ENCODE measurements at places on chromosomes 16 and 17.
A peak's percentile ranks its signal among the peaks of the same experiment; 100 is the strongest.

DNA sequence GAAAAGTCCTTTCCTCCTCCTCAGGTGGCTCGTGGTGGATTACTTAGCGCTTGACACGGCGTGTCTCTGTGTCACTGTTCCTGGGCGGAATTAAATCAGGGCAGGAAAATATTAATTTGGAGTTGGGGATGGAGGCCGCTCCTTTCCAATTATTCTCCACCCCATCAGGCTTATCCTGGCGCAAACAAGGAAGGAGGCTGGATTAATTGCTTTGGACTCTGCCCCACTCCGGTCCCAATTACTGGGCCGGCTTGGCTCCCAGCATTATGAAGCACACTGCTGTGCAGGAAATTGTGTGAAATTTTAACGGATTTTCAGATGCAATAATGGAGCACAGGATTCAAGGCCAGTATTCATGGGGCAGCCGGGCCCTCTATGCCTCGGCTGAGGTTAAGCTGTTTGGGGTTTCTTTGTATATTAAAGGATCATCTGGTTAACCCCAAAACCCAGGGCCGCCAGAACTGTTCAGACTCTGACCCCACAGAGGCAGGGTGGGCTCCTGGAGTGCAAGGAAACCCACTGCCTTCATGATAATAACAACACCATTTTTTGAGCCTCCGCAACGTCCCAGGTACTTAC lies 87.8 kb downstream of the MRM1 start:
- DNase-seq, result no peak

DNA sequence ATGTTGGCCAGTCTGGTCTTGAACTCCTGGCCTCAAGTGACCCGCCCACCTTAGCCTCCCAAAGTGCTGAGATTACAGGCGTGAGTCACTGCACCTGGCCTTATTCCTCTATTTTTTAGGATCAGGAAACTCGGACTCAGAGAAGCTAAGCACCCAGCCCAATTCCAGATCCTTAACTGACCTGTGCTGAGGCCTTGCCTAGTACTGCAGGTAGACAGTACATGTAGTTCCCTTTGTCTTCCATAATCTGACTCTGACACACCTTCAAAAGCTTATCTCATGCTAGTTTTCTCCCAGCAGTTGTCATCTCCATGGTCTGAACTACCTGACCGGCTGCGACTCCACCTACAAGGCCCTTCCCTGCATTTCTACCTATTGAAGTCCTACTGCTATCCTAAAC lies 65.7 kb upstream of the AXIN2 start:
- no peak for DNase-seq

DNA sequence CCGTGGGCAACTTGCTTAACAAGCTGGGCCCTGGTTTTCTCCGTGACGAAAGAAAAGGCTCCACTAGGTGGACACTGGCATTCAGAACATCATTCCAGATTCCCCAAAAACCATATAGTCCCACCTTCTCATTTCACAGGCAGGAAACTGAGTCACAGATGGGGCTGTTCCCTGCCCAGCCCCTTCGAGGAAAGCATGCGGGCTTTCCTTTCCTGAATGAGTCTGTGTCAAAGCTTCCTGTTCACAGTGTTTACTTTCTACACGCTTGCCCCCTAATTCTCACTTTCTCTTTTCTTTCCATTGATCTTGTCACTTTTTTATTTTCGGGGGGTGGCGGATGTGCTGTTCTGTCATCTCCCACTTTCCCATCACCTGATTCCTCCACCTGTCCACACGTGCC lies 10.3 kb upstream of the LGALS9 start:
- no peak for DNase-seq

GRCh38 chr16:54977211-54977610 lies 46.5 kb downstream of the IRX5 start:
- DNase-seq, result no peak

GRCh38 chr17:44924107-44924544 lies 8.8 kb upstream of the GFAP start:
- peak; percentile 92 for DNase-seq

- DNase-seq, result no peak
Measured at GRCh38 chr17:70804161-70804560, 634.8 kb downstream of the KCNJ2 start.

DNA sequence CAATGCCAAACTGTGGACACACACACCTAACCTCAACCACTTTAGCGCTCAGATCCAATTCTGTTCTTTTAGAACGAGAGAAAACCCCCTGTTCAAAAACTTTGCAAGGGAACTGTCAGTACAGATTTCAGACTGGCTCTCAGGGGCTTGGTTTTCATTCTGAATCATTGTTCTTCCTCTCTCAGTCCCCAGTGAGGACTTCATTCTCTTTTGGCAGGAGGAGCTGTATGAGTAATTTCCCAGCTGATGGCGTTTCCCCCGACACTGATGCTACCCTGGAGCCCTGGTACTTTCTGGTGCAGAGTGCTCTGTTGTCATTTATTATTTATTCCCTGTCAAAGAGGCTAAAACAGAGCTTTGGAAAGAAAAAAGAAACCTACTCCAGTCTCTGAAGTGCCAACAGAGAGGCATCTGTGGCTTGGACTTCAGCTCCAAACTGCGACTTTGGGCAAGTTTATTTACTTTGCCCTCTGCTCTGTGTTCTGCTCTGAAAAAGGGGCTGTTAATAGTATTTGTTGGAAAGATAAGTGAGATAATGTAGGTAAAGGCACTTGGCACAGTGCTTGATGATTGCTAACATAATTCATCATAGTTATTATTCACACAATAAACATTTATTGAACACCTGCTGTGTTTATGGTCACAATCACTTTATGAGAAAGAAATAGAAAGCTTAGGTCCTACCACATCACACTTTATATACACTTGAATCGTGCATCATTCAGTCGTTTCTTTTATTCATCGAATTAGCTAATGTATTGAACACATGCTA lies 28.3 kb downstream of the ETV4 start:
- no peak for DNase-seq

- DNase-seq, result no peak
Measured at GRCh38 chr16:55379371-55379770, 55.4 kb downstream of the IRX6 start.

DNA sequence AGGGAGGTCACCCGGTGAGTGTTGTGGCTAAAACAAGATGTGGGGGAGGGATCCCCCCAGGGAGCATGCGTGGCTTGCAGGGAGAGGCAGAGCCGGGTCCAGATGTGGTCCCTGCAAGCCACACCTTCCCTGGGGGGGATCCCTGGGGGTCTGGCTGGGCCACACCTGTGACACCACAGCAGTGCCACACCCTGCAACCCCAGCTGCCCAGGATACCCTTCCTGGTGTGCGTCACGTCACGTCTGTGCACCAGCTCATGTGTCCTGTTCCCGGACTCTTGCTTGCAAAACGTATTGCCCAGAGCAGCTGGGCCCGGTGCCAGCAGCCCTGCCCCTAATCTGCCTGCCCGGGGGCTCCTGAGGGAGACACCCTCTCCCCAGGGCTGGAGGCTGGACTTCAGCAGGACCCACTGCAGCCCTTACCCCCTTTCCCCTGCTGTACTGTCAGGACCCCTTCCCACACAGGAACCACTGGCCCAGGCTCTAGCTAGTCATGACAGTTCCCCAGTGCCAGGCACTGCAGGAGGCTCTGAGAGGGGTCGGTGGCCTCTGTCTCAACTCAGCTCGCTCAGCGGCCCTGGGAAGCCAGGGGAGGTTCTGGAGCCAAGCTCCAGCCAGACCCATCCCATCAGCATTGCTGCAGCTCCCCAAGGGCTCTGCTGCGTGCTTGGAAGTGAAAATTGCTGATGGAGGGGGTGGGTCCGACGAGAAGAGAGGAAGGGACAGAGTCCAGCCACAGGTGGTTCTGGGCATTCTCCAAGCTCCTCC lies 25.8 kb upstream of the ACSF3 start:
- DNase-seq, result no peak

GRCh38 chr17:65156835-65157565 lies 19.8 kb downstream of the RGS9 start:
- no peak for DNase-seq

GRCh38 chr16:67942200-67942509 lies 1.8 kb downstream of the LCAT start:
- DNase-seq, result peak; percentile 58

DNA sequence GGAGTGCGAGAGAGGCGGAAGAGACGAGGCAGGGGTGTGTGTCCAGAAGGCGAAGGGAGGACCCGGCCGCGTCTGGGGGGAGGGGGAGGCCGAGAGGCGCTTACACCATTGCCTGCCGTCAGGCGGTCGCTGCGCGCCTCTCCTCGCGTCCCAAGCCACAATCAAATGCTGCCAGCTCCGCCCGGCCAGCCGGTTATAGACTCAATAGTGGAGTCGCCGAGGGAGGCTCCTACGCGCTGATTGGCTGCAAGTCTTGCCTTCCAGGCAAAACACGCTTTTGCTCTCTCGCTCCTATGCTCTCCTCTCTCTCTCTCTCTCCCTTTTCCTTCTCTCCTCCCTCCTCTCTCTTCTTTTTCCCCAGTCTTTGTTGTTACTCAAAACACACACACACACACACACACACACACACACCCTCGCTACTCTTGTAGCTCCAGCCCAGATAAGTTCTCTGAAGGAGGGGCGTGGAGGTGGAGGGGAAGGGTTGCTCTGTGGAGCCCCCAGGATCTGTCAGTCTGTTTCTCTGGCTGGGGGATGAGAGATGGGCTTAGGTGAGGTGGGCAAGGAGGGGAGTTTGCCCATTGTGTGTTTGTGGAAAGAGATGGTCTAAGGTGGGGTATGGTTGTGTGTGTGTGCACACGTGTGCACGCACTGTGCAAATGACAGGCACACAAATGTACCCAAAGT lies at the start of gene DLX3:
Gene DLX3, minus strand, starts transcription at position 170 of the 684 bp plus-strand sequence. CDS start 226 bp downstream, outside the sequence.
- DNase-seq, result peak; percentile 96

DNA sequence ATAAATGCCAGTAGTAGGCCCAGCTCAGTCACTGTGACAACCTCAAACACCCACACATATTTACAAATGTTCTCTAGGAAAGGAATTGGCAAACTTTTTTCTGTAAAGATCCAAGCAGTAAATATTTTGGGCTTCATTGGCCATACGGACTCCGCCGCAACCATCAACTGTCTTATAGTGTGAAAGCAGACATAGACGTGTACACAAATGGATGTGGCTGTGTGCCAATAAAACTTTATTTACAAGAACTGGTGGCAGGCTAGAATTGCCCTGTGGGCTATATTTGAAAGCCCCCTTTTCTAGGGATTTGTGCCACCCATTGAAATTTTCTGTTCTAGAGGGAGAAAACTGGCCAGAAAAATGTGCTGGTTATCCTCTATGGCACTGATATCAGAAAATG lies 683.8 kb upstream of the EEF2KMT start:
- DNase-seq, result no peak

DNA sequence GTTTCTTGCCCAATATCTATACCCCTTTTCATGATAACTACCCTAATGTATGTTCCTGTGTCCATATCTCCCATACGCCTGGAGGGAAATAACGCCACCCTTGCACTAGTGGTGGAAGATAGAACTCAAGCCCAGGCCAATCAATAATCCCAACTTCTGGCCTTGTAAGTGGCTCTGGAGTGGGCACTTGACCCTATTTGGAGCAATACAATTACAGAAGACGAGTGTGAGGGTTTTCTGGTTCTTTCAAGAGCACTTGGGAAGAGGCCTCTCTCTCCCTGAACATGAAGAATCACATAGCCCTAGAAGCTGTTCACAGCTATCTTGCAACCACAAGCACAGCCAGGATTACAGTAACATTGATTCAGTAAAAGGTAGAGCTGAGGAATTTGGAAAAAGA lies 217.9 kb downstream of the RAB11FIP4 start:
- no peak for DNase-seq

DNA sequence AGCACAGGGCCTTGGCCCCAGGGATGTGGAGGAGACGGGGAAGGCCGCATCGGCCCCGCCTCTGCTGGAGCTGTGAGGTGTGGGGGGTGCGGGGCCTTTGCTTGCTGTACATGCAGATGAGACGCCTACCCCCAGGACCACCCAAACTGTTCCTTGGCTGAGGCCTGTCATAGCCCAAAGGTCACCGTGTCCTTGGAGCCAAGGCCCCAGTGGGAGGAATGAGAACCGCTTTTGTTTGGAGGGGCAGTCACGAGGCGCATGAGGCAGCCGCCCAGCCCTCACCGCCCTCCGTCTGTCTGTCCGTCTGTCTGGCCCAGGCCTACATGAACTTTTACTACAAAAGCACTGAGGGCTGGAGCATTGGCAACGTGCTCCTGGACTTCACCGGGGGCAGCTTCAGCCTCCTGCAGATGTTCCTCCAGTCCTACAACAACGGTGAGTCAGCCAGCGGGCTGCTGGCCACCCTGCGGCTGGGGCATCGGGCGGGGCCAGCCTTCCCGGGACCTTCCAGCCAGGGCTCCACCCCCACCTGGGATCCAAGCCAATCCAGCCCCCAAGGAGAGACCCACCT lies 8.8 kb downstream of the TAX1BP3 start:
- no peak for DNase-seq

DNA sequence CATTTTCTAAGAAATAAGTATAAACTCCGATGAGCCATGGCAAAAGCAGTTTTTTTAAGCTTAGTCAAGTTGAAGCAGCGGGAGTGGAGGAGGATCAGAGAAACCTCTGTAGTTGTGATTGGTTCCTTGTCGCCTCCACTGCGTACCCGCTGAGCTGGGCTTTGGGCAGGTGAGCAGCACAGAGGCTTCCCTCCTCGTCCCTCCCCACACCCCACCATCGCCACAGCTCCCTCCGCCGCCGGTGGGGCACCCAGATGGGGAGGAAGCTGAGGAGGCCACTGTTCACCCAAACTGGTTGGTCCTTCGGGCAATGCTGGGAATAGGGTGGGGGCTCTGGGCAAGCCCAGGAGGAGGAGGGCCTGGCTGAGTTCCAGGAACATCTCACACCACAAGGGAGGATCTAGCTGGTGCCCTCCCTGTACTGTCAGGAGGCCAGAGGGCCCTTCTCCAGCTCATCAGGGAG lies 5.2 kb upstream of the MRPL38 start:
- DNase-seq, result no peak

DNA sequence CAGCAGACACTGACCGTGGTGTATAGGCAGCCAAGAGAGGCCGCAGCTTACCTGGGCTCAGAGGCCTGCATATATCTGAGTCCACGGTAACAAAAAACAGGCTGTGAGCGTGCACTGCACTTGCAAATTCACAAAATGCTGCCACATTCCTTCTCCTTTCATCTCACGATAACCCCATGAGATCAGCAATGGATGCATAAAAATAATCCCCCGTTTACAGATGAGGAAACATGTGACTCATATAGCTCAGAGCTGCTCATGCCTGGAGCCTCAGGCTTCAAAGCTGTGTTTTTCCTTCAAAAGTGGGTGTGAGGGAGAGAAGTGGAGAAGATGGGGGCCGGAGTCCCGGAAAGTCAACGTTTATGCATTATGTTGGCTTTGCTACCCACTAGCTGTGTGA lies 118.3 kb upstream of the FOXF1 start:
- no peak for DNase-seq

DNA sequence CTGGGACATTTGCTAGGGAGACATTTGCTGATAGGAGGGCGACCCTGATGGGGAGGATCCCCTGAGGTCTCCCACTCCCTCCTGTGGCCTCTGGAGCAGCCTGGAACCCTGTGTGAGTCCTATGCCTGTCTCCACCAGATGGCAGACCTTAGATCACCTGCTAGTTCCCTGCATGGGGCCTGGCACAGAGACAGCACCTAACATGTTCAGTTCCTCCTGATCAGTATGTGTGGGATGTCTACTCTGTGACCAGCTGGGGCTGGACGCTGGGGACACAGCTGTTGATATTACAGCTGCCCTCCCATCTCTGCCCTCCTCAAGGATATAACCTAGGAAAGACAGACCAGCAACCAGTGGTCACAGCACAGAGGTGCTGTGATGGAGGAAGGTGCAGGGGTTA lies 1.1 kb upstream of the ADCY7 start:
- peak; percentile 73 for DNase-seq

Data from WERI-Rb-1 (cell line).